Activated CD8-positive, alpha-beta T cell treated with anti-CD3 and anti-CD28 coated beads for 36 hours (primary cell): ENCODE measurements at places on chromosomes 3 and 15. TPM values are rescaled to one million over a fixed set of nuclear protein-coding genes. Genes with fewer than 3 reads are reported as not detected.

Gene CCDC54
- not detected for total RNA-seq

- DNase-seq: no peak
Observed at GRCh38 chr3:132735589-132735988, 13.4 kb upstream of the NPHP3 start.

DNA sequence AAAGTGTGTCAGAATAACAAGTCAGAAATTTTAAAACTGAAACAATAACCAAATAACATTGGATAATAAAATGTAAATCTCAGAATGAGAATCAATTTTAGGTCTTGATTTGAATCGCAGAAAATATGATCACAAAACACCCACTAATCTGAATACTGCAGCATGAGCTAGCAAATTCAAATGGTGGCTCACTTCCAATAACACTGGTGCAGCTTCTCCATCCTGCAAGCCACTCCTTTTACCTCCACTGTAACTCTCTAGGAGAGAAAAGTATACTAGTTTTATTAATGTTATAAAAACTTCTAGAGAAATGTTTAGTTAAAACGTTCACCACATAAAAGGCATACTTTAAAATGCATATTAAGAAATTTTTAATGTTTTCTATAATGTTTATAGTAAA is 30.4 kb downstream of the UBE3A start:
- DNase-seq: no peak

Gene WDR49
- total RNA-seq: 0.36 TPM

Gene OR5K2
- total RNA-seq: not detected

Gene SI
- not detected for total RNA-seq
